ENCODE measurements at places on chromosomes 16 and 17.

GRCh38 chr16:89548344-89549006 lies 12.0 kb upstream of the RPL13 start:
- DNase-seq, result no peak

GRCh38 chr16:11687601-11688519 lies 19.6 kb downstream of the SNN start:
- DNase-seq, result no peak

DNA sequence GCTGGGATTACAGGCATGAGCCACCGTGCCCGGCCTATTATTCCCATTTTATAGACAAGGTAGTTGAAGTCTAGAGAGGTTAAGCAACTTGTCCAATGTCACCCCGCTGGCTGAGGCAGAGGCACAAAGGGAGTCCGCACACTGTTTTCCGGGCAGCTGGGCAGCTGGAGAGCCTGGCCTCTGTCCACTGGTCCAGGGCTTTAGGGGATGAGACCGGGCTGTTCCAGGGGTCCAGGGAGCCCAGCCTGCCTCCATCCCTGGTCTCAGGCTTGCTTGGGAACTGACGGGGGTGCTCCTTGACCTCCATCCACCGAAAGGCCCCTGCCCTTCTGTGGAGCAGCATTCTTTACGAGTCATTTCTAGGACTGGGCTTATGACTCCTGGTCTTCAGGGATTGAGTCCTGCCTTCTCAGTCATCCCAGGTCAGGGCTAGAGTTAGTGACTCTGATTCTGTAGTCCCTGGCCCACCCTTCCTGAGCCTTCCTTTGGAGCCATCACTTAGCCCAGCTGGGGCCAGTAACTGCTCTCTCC lies 37.5 kb downstream of the SOCS3 start:
- DNase-seq, result no peak

GRCh38 chr16:50202926-50203624 lies 50.0 kb downstream of the TENT4B start:
- DNase-seq, result no peak

GRCh38 chr17:63841350-63842172 lies 924 bp downstream of the SMARCD2 start:
- no peak for DNase-seq

- no peak for DNase-seq
These were observed 19.6 kb upstream of the RIPOR1 start for GRCh38 chr16:67509016-67509415.

DNA sequence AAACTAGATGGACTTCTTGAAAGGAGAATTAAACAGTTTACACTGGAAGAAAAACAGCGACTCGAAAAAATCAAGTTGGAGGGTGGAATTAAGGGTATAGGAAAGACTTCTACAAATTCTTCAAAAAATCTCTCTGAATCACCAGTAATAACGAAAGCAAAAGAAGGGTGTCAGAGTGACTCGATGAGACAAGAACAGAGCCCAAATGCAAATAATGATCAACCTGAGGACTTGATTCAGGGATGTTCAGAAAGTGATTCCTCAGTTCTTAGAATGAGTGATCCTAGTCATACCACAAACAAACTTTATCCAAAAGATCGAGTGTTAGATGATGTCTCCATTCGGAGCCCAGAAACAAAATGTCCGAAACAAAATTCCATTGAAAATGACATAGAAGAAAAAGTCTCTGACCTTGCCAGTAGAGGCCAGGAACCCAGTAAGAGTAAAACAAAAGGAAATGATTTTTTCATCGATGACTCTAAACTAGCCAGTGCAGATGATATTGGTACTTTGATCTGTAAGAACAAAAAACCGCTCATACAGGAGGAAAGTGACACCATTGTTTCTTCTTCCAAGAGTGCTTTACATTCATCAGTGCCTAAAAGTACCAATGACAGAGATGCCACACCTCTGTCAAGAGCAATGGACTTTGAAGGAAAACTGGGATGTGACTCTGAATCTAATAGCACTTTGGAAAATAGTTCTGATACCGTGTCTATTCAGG lies 85.0 kb downstream of the C17orf58 start:
- DNase-seq, result no peak

GRCh38 chr16:55570159-55570558 lies 3.7 kb downstream of the CAPNS2 start:
- no peak for DNase-seq

DNA sequence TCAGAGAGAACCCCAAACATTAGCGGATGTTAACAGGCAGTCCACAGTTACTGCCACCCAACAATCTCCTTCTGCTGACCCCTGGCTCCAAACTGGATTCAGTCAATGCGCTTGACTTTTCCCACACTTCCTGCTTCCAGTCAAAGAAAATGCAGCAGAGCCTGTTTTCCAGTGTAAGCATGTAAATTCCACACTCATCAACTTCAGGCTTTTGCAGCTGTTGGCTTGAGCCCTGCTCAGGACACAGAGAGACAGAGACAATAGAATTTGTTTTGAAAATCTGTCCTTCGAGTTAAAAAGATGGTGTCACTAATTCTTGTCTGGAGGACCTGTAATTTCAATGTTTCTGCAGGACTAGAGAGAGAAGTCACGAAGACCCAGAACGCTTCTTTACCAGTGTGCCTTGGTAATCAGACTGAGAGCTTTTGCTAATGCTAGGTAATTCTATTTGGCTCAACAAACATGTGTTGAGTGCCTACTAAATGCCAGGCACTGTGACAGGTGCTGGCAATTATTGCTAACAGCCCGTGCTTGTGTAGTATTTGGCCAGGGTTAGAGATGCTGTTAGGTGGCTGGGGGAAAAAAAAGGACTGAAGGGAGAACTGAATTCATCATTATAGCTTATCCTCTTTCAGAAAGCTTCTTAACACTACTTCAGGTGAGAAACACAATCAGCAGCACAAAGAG lies 32.5 kb downstream of the HOXB1 start:
- DNase-seq, result no peak

DNA sequence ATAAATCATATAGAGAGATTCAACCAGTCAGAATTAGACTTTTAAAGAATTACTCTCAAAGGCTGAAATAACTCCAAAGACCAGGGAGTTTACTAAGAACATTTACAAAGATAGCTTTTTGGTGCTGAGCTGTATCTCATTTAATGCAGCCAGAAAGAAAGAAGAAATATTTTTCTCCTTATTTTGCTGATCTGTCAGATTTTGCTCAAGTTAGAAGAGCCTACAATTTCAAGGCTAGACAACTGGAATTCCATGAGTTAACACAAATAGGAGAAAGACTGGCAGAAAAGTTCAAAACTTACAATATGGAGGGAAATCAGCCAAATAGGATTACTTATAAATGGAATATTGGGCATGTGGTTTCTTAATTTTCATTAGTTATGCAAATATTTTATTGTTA lies 6.1 kb upstream of the SLFN12 start:
- DNase-seq, result no peak

DNA sequence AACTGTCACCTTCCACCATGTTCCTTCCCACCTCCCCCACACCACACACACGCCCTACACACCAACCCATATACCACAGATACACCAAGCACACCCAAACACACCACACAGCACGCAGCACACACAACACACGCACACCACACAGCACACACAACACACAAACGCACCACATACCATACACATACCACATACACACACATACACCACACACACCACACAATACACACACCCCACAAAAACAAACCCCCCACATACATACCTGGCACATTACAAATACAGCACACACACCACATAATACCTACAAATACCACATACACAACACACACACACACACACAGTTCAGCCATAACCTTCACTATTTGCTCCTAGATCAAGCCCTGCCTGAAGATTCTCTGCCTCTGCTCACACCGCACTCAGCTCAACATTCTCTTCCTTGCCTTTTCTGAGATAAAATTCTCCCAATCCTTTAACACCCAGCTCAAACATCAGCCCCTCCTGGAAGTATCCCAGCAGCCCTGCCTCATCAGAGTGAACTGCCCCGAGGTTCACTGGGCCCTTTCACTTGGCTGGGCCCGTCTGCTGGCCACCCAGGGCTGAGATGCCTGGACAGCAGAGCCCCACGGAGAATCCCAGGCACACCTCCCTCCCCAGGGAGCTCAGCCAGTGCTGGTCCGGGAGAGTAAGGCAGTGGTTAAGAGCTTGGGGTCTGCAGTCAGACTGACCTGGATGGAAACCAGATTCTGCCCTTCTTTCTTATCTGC lies 31.9 kb upstream of the CPNE2 start:
- DNase-seq, result no peak

GRCh38 chr16:73321853-73322252 lies 273.9 kb upstream of the ZFHX3 start:
- DNase-seq, result no peak

DNA sequence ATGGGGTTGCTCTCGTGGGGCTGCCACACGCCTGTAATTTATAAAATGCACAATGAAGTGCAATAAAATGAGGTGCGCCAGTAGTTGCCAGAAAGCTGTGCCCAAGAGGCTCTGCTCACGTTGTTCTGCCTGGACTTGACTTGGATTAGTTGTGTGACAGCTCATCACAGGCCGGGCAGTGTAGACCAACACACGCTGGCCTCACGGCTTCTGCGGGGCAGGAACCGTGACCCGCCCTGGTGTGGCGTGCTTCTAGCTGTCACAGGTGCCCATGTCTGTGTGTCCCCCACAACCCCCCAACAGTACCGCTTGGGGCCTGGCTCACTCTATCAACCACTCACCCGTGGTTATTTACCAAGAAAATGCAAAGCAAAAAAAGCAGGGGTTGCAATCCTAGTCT lies 112.2 kb upstream of the ZNF750 start:
- DNase-seq, result no peak

- no peak for DNase-seq
These were observed 56.1 kb upstream of the ACSF3 start for GRCh38 chr16:89037261-89038152.

GRCh38 chr17:66025551-66025950 lies 166.4 kb downstream of the CEP112 start:
- DNase-seq, result no peak

DNA sequence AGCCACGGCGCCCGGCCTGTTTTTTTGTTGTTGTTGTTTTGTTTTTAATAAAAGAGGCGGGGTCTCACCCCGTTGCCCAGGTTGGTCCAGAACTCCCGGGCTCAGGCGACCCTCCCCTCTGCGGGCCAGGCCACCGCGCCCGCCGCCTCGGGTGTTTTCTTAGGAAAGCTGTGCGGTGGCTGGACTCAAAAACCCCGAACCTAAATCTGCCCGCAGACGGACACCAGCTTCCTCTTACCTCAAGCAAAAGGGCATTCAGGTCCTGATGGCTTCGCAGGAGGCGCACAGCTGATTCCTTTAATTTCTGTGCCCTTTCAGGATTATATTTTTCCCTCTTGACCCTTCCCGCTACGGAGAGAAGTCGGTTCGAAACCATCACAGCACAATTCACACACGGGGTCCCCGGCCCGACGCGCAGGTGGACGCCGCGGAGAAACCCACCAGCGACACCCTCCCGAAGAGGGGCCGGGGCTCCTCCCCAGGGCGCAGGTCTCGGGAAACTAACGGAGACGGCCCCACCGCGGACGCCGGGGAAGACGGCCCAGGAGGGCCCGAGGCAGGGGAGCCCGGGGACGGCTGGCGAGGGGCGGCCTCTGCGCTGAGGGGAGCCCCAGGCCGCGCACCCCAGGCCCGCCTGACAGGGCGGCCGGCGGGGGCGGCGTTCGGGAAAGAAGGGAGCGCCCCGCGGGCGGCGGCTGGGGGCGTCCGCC lies 653 bp downstream of the FANCA start:
- no peak for DNase-seq

DNA sequence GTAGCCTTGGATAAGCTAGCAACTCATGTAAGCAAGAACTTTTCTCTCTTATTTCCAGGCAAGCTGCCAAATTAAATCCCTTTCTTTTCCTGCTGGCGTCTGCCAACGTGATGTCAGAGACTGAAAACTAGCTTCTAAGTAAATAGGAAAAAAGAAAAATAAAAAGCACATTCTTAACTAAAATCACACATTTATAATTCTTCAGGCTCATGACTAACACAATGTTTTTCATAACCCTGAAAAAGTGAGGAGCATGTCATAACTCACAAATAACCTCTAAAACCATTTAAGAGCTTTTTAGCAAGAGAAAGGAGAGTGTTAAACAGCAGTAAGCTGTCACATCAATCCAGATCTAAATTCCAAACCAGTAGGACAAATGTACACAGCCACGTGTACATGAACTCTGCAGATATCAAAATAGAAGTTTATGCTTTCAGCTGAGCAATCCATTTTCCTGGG lies 110.0 kb downstream of the N4BP1 start:
- DNase-seq, result no peak

DNA sequence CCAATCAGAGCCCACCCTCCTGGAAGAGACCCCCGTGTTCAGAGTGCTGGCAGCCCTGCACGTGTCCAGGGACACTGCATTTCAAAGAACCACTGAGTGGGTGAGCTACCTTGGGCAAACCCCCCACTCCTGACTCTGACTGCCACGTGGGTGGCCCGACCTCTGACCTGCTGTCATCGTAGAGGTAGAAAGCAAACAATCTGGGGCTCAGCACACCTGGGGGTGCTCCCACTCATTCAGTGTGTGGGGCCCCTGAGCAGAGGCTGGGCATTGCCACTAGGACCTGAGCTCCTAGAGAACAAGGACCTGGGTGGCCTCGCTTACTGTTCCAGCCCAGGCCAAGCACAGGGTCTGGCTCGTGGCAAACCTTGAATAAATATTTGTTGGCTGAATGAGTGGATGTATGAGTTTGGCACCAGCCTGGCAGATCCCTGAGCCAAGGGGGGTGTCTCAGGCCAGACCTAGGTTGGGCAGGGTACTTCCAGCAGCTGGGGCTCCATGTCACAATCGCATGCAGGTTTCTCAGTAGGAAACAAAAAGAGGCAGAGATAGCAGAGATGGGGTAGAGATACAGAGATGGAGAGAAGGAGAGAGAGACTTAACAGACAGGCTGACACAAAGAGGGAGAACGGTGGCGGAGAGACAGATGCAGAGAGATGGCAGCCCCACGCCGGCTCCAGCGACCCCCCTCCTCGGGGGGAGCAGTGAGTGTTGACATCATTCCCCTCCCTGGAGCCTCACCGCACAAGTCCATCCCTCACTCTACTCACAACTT lies 5.4 kb upstream of the DRC7 start:
- DNase-seq, result no peak

DNA sequence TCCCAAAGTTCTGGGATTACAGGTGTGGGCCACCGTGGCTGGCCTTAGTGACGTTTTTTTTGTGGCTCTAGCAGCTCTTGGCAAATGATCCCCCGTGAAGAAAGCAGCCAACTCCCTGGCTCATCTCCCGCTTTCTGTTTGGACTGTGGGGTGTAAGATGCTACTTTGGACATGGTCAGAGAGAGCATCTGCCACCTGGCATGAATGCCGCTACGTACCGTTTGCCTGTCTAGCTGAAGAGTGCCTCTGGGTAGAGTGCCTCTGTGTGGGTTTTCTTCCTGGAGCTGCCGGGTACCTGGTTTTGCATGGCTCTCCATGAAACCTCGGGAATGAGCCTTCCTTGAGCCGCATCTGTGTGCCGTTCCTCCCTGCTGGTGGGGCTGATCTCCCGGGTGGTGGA lies 34.3 kb downstream of the NDEL1 start:
- no peak for DNase-seq

- no peak for DNase-seq
These were observed 87.8 kb upstream of the NOL11 start for GRCh38 chr17:67629971-67630320.

Data from KG1 (cell line).